ENCODE measurements at places on chromosomes 6 and 20.

DNA sequence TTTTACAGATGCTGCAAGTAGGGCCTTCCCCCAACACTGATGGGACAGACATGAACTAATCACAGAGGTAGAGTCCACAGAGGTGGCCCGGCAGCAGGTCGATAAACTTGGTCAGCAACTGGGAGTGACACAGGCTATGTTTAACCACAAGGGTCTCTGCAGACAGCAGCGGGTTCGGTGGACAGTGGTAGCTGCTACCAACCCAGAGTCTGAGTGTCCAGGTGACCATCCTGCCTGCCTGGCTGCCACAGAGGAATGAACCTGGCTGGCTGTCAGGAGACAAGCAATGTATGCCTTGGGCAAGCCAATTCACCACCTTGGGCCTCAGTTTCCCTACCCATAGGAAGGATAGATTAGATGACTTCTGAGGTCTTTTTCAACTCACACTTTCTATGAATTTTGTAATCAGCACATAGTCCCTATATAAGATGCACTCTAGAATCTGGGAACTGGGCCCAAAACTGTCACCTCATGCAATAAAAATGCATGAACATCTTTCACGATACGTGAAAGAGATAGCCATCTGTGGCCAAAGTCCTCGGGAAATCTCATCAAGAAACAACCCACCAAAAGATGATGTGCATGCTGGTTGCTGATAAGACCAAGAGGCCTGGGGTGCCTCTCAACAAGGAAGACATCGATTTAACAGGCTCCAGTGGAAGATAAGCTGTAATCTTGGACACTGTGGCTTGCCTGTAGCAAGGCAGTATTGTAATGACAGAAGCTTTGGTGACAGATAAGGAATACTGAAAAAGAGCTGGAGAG, 30.5 kb downstream of the MDGA1 start:
- no peak for DNase-seq

GRCh38 chr6:43865932-43866645, 96.1 kb downstream of the VEGFA start:
- no peak for DNase-seq

GRCh38 chr6:170445487-170445886, 107.6 kb downstream of the PSMB1 start:
- DNase-seq, result no peak

GRCh38 chr20:47572105-47572729, 70.5 kb downstream of the NCOA3 start:
- DNase-seq, result no peak

DNA sequence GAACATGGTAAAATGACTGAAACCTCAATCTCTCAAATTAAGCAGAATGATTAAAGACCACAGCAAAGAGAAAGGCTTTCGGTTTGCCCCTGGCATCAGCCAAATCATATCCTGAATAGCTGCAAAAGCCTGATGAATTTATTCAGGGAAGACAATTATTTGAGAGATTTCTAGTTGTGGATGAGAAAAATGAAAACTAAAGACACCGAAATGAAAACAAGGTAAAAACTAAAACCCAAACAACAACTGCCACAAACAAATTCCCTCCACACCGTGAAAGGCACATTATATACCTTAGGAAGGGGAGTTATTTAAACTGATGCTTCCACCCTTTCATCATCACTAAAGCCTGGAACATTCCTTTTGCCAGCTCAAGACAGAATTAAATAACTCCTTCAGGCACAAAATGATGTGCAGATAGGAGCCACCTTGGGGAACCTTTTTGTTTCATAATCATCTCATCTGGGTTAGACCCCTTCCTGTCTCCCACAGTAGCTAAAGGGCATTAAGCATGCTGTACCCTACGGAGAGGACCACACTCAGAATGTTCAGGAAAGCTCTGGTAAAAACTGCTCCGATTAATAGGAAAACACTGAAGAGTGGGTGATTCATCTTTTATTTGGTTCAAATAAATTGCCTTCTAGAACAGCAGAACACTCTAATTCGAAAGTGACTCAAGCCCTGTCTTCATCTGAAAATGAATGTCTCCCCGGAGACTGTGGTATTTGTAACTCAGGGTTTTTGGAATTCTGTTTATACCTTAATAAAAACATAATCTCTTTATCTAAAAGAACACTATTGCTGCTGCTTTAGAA, 9.1 kb upstream of the ANKRD60 start:
- DNase-seq, result no peak

- no peak for DNase-seq
These were observed 2.7 kb downstream of the ITCH start for GRCh38 chr20:34365765-34366213.

DNA sequence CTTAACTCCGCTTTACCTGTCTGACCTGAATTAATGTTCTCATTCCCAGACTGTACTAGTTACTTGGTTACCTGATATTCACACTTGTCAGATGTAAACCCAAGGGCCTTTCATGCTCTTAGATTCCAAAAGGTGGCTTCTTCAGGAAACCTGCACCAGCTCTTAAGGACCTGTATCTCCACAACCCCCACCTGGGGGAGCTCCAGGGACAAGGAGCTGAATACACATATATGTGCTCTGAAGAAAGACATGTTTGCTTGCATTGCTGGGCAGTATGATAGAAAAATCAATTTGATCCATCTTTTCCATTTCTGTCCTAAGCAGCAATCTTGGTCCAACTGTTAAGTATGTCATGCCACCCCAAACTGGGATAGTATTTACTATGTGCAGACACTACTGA, 64.8 kb upstream of the POU3F2 start:
- DNase-seq, result no peak

GRCh38 chr6:50549026-50549425, 164.3 kb upstream of the TFAP2D start:
- DNase-seq, result no peak

- peak; percentile 65 for DNase-seq
These were observed 14.3 kb downstream of the KLHL31 start for GRCh38 chr6:53651205-53651763.

DNA sequence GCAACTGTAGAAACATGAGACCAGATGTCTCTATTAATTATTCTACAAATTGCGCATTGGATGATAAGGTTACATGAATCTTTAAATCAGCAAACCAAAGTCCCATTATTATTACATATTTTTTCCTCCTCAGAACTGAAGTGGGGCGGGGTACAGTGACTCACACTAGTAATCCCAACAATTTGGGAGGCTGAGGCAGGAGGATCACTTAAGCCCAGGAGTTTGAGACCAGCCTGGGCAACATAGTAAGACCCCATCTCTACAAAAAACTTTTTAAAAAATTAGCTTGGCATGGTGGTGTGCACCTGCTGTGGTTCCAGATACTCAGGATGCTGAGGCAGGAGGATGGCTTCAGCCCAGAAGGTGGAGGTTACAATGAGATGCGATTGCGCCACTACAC, 29.0 kb downstream of the HFE start:
- no peak for DNase-seq

- no peak for DNase-seq
These were observed 2.5 kb upstream of the TNFRSF6B start for GRCh38 chr20:63693733-63694583.

- DNase-seq, result no peak
These were observed 741.8 kb downstream of the HDGFL1 start for GRCh38 chr6:23311211-23311610.

- no peak for DNase-seq
These were observed 19.0 kb downstream of the VAPB start for GRCh38 chr20:58407966-58408557.

GRCh38 chr6:129929433-129929832, 68.3 kb upstream of the TMEM244 start:
- DNase-seq, result no peak

DNA sequence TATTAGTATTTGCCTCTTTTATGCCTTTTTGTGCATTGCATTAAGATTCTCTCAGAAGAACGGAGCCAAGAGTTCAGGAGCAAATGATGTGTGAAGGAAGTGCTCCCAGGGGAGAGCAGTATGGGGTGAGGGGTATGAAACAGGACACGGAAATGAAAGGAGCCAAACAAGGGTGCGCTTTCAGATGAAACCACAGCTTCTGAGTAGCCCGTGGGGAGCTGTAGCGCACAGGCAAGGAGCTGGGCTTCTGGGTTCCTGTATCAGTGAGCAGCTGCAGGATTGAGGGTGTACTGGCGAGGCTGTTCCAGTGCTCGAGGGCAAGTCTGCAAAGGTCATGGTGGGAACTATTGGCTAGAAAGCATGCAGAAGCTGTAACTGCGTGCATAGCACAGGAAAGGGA, 25.4 kb downstream of the ANKEF1 start:
- DNase-seq, result no peak

- DNase-seq, result no peak
These were observed 240.4 kb upstream of the MARCKS start for GRCh38 chr6:113616701-113617274.
